Foreskin keratinocyte (primary cell): ENCODE measurements at places on chromosomes 11 and 22.

DNA sequence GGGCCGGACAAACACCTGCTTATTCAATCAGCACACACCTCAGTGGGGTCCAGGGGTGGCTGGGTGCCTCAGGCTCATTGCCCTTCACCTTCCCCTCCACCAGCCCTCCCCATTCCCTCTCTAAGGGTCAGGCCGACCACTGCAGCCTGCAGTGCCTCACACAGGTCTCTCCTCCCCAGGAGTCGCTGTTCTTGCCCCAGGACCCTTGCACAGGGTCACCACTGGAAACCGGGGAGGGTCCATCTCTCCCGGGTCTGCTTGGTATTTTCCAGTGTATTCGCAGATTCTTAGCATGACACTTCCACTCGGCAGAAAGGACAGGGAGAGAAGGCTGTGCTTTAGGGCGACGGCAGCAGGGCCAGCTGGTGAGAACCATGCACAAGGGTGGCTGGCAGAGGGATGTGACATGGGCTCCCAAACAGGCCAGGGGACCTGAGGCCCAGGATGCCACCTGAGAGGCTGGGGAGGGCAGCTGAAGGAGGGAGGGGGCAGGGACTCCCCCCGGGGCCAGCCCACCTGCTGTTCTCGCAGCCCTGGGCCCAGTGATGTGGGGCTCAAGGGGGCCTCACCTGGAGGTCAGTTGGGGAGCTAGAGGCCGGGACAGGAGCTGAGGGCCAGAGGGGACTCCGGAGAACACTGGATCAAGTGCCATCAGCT lies 16.1 kb upstream of the TBX1 start:
- DNase-seq = no peak

DNA sequence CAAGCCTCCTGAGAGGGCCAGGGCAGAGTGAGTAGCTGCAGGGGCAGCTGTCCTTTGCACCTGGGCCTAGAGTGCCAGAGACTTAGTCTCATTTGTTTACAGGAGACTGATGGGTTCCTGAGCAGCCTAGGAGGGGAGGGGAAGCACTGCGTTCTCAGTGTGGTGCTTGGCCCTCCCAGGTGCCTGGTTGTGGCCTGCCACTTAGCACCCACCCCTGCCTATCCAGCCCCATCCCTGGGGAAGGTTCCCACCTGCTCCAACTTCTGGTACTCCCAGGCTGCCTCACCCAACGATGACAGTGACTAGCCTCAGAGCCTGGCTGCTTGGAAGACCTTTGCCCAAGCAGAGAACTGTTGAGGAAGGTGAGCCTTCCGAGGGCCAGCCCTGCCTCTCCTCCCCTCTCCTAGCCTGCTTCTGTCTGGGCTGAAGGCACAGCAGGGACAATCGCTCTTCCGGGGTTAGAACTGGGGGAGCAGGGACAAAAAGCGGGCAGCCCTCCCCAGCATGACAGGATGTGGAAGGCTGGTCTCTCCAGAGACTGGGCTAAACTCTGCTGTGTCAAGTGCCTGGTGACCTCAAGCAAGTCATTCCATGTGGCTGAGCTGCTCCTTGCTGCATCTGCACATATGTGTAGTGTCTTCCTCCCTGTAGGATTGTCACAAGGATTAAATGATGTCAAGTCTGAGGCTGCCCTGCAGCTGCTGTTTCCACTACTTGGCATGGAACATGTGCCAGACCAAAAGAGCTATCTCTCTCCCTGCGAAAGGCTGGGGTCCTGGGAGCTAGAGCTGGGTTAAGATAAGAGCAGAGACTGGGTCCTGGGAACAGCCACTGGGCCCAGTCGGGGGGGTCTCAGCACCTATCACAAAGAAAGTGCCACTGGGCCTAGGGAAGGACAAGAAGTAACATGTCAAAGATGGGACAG lies 9.9 kb downstream of the KCNQ1OT1 start:
- DNase-seq = no peak

- DNase-seq = no peak
These were observed 313.9 kb downstream of the ST3GAL4 start for GRCh38 chr11:126669416-126669815.

GRCh38 chr11:73398721-73399120 lies 22.5 kb downstream of the RELT start:
- no peak for DNase-seq

GRCh38 chr11:107988397-107989158 lies 20.1 kb upstream of the CUL5 start:
- DNase-seq = no peak

GRCh38 chr11:122038543-122038942 lies 77.5 kb downstream of the BLID start:
- DNase-seq = peak; percentile 55

GRCh38 chr11:69665669-69666068 lies 9.5 kb downstream of the LTO1 start:
- DNase-seq = no peak

DNA sequence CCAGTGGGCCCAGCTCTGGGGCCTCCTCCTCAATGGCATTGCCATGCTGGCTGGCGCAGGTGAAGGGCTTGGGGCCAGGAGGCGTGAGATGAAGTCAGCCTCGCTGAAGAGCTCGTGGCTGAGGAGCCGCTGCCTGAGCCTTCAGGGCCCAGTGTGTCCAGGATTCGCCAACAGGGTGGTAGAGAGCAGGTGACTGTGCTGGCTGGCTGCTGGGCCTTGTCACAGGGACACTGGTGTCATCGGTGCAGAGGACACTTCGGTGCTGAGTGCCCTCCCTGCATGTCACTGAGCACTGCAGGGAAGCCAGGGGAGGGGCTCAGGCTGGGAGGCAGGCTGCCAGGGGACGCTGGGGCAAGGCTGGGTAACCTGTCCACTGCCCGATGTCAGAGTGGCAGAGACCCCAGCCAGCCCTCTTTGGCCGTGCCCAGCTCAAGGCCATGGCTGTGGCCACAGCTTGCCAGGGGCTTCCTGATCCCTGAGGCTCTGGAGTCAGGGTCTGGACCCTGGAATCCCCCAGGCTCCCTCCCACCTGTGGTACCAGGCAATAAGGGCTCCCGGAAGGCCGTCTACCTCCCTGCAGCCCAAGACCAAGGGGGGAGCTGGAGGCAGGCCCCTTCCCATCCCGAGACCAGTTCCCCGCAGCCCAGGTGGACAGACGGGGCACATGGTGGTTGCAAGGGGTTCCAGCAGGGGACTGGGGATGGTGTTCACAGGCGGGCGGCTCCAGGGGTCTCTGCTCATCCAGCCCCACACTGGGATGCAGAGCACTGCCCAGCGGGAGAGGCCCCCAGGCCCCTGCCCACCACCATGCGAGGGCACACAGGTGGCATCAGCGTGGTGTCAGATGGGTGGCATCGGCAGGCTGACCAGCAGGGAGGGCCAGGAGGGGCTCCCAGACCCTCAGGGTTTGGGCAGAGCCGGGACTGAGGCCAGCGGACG lies 63.9 kb downstream of the ARFGAP3 start:
- no peak for DNase-seq

DNA sequence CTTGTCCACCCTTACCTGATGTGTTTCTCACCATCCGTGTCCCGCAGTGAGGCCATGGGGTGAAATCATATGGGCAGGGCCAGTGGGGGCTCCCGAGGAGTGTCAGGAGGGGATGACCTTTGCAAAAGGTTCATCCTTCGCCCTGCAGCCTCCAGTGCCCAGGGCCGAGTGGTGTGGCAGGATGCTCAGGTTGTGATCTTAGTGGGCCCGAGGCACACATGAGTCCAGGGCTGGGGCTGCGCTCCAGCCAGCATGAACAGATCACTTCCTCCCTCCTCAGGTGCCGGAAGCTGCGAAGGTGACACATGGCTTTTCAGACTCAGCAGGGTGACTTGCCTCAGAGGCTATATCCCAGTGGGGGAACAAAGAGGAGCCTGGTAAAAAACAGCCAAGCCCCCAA lies 2.8 kb upstream of the FKBP2 start:
- DNase-seq = no peak

- DNase-seq = no peak
These were observed 151.2 kb downstream of the LRRC4C start for GRCh38 chr11:41308286-41308685.

DNA sequence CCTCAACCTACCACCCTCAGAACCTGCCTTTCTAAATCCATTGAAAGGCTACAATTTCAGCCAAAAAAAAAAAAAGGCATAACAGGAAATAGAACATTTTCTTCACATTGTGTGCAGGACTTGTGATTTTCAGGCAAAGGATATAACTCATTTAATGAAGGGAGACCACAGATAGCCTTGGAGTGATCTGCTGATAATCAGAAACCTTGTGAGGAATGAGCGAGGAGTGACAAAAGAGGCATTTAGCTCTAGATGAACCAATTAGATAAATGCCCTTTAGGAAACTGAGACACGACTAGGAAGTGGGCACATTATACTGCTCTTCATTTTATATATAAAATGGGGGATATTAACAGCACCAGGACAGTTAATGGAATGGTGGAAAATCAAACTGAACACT lies 216.5 kb upstream of the GRIA4 start:
- no peak for DNase-seq

GRCh38 chr11:116702772-116703385 lies 69.9 kb downstream of the BUD13 start:
- DNase-seq = peak; percentile 16

- DNase-seq = no peak
These were observed 2.0 kb downstream of the PRDM10 start for GRCh38 chr11:130000552-130001176.

DNA sequence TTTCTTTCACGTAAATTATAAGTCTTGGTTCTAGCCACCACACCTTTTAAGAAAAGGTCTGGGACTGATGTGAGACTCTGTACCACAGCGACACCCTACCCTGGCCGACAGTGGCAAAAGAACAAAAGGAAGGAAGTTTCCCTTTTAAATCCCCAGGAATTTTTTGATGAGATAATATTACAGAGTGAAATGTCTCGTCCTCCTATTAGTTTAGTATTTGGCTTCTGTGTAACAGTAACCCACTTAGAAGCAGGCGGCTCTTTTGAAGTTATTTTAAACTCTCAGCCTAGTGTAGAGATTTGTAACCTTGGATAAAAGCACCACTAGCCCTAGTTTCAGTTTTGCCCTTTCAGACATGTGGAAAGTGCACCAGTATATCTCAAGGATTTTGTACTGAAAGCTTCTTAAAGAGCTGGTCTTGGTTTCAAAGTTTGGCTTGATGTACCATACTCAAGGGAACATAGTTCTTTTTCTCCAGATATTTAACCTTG lies 84.1 kb downstream of the C22orf31 start:
- DNase-seq = no peak

- DNase-seq = no peak
These were observed 9.3 kb upstream of the TPP1 start for GRCh38 chr11:6628526-6628925.

DNA sequence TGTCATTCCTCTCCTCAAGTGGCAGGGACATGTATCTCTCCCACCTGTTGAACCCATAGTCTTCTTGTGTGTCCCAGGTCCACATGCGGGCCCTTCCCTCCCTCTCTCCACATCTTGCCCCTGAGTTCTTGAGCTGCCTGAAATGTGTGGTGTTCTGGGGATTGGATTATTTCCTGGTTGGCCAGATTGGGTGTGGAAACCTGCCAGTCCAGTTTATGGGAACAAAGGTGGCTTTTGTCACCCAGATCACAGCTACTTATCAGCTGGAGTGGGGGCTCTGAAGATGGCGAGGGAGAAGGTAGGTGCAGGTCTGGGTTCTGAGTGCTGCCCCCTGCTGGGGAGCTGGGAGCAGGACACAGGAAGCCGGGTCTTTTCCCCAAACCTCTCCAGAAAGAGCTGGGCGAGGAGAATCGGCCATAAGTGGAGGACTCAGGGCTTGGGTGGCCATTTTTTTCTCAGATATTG lies 14.2 kb downstream of the DTX4 start:
- DNase-seq = no peak

- no peak for DNase-seq
These were observed 2.8 kb downstream of the HTR3A start for GRCh38 chr11:113977701-113978100.

GRCh38 chr11:113967361-113967760 lies 7.5 kb upstream of the HTR3A start:
- no peak for DNase-seq

GRCh38 chr11:19426756-19427403 lies 186.1 kb upstream of the E2F8 start:
- no peak for DNase-seq

DNA sequence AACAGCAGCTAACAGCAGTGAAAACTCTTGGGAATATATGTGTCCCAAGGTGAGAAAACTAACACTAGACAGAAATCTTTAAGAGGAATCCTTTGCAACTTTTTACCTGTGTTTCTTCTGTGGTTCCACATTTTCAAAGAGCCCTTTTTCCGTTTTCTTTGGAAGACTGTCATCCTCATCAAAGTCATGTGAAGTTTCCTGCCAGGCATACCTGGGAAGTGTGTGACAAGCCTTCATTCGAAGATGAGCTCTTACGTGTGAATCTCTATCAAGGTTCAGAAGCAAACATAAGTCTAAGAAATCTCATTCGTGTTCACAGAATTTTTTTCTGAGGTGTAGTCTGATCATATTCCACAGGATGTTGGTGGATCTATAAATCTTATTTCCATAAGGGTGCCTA lies 330.6 kb upstream of the MPPED2 start:
- no peak for DNase-seq

- peak; percentile 44 for DNase-seq
These were observed 35.5 kb downstream of the RPL27A start for GRCh38 chr11:8717876-8718753.

- DNase-seq = no peak
These were observed 927.0 kb downstream of the BRD1 start for GRCh38 chr22:48900626-48901025.

DNA sequence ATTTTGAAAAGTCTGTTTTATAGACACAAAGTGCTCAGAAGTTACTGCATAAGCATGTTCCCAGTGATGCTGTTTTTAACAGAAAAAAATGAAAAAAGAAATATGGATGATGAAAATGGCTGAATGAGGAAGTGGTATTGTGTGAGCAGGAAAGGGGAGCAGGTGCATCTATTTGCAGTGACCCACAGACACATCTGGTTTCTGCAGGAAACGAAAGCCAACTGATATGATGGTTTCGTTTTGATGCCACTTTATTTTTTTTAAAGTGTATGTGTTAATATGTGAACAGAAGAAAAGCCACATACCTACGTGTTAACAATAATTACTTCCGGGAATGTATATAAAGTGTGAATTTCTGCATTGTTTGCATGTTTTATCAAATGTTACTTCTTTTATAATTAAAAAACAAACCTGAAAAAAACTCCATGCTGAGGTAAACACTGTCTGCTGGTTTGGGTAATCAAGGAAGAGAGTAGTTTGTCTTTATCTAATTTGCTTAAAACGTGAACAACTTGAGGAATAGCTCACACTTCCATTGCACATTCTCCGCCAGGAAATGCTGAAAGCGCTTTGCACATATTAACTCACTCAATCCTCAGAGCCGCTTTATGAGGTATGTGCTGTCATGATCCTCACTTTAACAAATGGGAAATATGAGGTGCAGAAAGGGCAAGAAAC lies 1335.9 kb downstream of the TBC1D22A start:
- DNase-seq = no peak

GRCh38 chr22:28016781-28017557 lies 97.9 kb upstream of the PITPNB start:
- no peak for DNase-seq

GRCh38 chr22:44380756-44381486 lies 68.2 kb upstream of the SHISAL1 start:
- DNase-seq = no peak

GRCh38 chr11:66112601-66113499 lies 42.8 kb downstream of the PACS1 start:
- peak; percentile 83 for DNase-seq

GRCh38 chr11:15412054-15412453 lies 297.3 kb downstream of the INSC start:
- DNase-seq = no peak

GRCh38 chr22:33391298-33391697 lies 333.1 kb upstream of the SYN3 start:
- DNase-seq = no peak

- peak; percentile 97 for DNase-seq
These were observed 34.0 kb upstream of the TRPC6 start for GRCh38 chr11:101617735-101618332.
